ENCODE measurements at places on chromosomes 4 and X.

DNA sequence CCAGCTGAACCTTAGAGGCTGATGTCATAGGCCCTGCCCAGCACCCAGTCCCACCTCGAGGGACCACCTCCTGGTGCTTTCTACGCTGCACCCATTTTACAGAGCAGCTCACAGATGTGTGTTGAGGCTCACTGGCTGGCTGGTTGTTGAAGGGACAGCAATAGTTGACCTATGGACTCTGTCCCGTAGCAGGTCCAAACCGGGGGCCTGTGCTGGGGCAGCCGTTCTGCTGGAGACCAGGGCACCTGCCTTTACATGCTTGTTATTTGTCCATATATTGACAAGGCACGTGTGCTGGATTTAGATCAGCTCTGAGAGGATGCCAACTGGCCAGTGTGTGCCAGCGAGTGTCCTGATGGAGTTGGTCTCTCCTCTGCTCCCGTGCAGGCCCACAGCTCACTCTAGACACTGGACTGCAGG lies 58.1 kb downstream of the TNIP2 start:
- DNase-seq, result no peak

- no peak for DNase-seq
Measured at GRCh38 chr4:187390646-187391045, 604.9 kb upstream of the ZFP42 start.

DNA sequence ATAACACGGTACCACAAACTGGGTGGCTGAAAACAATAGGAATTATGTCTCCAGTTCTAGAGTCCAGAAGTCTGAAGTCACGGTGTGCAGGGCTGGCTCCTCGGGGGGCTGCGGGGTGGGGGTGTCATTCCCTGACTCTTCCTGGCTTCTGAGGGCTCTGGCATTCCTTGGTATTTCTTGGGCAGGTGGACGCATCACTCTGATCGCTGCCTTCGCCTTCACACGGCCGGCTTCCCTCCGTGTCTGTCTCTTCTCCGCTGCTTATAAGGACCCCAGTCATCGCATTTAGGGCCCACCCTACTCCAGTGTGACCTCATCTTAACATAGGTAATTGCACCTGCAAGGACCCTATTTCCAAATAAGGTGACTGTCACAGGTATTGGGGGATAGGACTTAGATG lies 134.6 kb downstream of the CPZ start:
- DNase-seq, result no peak

- peak; percentile 91 for DNase-seq
Measured at GRCh38 chr4:54281054-54281766, 52.1 kb downstream of the PDGFRA start.

GRCh38 chr4:187184508-187184907 lies 460.9 kb upstream of the FAT1 start:
- DNase-seq, result no peak

DNA sequence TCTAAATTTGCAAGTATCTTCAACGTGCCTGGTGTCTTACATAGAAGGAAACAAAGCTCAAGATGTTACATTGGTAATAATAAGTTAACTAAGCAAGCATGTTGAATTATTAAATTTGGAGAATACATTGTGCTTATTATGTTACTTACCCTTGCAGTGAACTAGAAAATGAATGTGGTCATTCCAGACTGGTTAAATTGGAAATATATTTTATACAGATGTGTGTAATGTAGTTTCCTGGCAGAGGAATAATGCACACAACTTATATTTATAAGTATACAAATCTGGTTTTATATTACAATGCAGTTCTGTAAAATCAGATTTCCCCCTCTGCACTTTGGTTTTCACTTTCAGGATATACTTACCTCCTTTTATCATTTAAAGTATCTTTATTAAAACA lies 159.9 kb upstream of the SLIT2 start:
- DNase-seq, result no peak

DNA sequence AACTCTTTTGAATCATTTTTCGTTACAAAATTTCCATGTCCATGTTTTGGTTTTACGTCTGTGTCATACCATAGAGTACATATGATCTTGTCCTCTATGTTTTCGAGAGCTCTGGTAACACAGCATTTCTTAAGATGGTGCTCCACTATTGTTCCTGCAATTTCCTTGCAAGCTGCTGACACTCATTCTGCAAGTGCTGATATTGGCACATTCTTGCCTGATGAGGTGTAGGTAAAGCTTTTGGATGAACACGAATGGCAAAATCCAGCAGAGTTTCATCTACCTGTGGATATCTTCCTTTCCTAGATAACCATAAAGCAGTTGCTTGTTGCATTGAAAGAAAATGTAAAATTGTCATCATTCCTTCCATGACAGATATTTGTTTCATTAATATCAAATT lies 41.3 kb downstream of the MAGEB17 start:
- no peak for DNase-seq

GRCh38 chrX:108348525-108348924 lies 89.7 kb downstream of the COL4A6 start:
- no peak for DNase-seq

- DNase-seq, result no peak
Measured at GRCh38 chr4:55446578-55446922, 50.8 kb downstream of the TMEM165 start.

- no peak for DNase-seq
Measured at GRCh38 chr4:155688860-155689259, 22.2 kb downstream of the GUCY1A1 start.

DNA sequence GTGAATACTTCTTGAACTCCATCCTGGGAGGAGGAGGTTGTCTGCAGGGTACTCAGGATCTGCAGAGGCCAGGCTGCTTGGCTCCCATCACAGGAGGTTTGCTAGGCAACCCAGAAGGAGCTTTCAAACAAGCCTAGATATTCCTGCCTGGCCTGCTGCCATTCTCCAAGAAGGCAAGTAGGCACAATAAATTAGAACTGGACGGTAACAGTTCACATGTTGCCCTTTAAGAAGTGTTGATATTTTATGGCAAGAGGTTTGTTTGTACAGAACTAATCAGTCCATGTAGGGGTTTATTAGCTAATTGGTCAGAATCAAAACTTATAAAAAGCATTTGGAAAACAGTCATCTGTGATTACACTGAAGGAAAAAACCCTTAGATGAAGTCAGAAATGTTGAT lies 39.3 kb downstream of the SYNPO2 start:
- no peak for DNase-seq

- DNase-seq, result peak; percentile 41
Measured at GRCh38 chr4:86036736-86037135, 323.1 kb downstream of the MAPK10 start.

DNA sequence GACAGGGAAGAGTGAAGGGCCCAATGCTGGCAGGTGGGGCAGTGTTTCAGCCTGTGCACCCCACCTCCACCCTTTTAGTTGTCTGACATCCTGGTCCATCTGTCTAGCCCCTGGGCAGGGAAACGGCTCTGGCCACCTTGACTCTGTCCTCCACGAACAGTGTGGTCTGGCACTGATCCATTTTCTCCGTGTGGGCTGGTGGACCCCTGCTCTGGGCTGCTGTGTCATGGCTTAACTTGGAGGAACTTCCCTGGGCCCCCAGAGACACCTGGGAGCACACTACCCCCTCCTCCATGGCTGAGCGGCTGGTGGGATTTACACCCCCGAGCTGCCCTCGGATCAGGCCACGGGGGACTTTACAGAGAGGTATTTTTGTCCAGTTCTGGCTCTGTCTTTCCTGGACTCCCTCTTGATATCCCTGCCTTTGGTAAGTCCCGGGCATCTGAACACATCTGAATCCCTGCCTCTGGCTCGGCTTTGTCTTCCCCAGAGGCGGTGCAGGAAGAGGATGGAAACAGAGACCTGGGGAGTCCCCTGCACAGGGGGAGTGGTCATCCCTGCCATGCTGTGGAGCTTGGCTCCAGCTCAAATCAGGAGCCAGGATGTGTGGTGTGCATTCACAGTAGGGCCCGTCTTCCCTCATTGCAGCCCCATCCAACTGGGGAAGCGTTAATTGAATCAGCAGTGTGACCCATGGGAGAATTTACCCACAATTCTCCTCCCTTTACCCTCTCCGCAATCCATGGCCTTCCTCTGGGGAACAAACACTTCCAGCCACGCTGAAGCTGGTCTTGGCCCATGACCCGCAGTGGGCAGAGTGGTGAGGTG lies 6.3 kb upstream of the NKX1-1 start:
- no peak for DNase-seq

GRCh38 chrX:20263474-20263873 lies 3.2 kb downstream of the RPS6KA3 start:
- DNase-seq, result peak; percentile 78

GRCh38 chrX:69097451-69098236 lies 67.6 kb downstream of the PJA1 start:
- DNase-seq, result no peak

DNA sequence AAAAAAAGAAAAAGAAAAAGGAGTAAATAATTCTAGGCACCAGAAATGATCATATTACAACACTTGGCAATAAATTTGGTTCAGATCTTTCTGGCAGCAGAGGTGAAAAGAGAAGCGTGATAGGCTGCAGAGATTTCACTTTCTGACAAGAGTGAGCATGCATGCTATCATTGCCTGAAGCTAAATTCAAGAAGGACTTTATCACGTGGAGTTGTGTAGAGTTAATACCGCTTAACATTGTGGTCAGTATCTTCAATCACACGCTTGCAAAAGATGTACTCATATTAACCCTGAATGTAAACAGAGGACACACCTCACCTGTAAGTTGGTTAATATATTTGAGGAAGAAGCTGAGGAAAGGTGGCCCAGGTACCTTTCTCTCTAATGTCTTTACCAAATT lies 31.4 kb upstream of the RBPJ start:
- DNase-seq, result no peak

- no peak for DNase-seq
Measured at GRCh38 chr4:142585411-142585810, 260.7 kb downstream of the INPP4B start.

DNA sequence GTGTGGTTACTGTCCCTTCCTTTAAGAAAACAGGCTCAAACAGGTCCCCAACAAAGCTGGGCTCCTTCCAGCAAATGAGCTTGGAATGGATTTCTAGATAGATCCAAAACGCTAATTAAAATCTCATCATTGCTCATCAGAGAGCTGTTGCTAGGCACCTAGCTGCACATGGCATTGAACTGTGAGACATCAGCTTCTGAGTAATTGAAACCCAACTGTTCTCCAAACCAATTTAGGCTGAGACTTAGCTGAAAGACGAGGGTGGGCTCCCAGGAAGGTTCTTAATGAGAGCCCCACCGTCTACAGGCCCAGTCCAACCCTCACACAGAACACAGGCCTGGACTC lies 59.1 kb downstream of the FAM184B start:
- no peak for DNase-seq

- DNase-seq, result no peak
Measured at GRCh38 chrX:16320765-16321355, 153.6 kb downstream of the MAGEB17 start.

DNA sequence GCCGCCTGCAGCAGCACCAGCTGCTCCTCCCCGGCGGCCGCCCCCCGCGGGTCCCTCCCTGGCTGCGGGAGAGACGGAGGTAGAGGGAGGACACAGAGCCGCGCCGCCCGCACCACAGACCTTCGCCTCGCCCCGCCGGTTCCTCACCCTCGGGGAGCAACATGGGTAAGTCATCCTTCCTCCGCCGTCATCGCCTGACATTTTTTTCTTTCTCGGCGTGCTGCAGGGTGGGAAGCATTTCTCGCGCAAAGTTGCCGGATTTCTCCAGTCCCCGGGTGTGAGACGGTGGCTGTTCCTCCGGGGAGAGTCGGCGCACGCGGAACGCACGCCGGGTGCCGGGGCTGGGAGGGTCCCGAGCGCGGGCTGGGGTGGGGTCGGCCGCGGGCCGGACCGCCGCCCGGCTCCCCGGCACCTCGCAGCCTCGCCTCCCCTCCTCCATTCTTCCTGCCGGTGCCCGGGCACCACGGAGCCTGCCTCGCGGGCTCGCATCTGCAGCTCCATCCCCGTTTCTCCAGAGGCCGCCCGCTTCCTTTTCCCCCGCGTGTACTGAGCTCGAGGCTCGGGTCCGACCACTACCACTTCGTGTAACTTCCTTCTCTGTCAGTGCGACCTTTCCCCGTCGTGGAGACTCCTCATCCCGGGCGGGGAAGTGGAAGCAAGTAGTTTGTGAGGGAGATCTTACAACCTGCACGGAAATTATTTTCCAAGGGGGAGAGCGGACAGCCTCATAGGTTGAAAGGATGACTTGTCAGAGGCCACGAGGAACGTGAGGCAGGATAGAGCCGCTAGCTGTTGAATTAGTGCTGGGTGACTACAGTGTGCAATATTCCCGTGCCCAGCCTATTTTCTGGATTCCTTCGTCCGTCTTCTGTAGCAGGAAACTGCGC lies 464 bp downstream of the RAP1GDS1 start:
- peak; percentile 77 for DNase-seq

DNA sequence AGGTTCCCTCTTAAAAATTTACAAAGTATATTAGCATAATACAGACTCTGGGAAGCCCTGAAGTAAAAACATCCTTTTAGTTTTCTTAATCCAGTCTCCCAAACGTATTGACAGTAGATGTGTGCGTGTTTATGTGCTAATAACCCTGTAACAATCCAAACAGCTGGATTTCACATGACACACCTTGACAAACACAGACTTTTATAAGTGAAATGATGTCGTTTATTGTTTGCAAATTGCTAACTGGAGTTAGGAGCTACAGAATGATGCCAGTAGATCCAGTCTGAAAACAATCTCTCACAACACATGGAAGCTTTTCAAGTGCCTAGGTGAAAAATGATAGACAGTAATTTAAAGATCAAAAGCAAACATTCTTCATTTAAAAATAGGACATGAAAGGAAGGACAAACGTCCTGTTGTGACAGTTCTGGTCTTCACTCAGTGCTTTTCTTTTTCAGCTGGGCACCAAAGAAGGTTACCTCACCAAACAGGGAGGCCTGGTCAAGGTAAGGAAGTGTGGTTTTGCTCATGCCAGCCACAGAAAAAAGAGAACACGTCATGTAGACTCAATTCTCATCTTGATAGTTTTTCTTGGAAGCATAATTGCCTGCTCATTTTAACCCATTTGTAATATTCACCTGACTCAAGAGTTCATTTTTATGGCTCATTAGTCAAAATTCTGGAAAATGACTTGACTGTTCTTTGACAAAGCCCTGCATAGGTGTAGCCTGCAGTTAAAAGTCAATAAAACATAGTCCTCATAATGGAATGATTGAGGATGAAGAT lies 32.9 kb downstream of the LAMTOR3 start:
- DNase-seq, result no peak

GRCh38 chr4:150072906-150073714 lies 5.1 kb upstream of the DCLK2 start:
- DNase-seq, result peak; percentile 88

GRCh38 chr4:2637956-2638552 lies 101.6 kb downstream of the FAM193A start:
- DNase-seq, result no peak

DNA sequence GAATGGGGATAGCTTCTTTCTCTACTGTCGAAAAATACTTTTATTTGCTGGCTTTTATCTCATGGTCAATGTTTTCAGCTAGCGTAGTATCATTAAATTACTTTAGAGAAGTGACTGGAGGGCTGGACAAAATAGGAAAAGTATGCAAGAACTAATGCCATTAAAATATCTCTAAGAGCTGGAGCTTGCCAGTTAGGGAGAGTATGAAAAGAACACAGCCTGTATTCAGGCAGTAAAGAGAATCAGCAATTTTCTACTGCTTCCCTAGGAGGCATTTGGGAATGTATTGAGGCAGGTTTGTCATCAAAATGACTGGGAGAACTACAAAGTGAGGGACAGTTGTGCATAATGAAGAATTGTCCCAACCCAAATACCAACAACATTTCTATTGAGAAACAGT lies 43.0 kb upstream of the FTHL17 start:
- no peak for DNase-seq

All from fibroblast of villous mesenchyme (primary cell).